Astrocyte of the spinal cord (primary cell): ENCODE measurements at places on chromosomes 1 and 21.
A peak's percentile ranks its signal among the peaks of the same experiment; 100 is the strongest.

DNA sequence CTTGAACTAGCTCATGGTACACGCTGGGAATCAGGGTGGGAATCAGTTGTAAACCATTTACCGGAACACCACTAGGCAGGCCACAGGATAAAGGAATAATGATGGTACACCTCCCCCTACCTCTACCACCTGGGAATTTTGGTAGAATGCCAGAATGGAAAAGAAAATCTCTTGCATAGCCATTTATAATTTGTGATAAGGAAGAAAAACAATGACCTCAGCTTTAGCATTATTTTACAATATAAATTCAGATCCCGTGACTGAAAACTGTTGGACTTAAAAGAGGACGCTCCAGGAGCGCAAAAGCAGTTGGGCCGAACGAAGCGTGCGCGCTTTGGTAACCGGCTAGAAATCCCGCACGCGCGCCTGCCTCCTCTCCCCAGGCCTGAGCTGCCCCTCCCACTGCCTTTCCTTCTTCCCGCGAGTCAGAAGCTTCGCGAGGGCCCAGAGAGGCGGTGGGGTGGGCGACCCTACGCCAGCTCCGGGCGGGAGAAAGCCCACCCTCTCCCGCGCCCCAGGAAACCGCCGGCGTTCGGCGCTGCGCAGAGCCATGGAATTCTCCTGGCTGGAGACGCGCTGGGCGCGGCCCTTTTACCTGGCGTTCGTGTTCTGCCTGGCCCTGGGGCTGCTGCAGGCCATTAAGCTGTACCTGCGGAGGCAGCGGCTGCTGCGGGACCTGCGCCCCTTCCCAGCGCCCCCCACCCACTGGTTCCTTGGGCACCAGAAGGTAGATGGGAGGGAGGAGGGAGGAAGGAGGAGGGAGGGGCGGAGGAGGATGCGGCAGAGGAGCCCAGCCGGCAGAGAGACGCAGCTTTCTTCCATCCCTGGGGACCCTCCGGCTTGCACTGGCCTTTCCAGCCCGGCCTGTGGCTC, at the start of gene CYP4X1:
CYP4X1 (plus strand) TSS at position 402 of the 873 bp plus-strand sequence; CDS start at position 551, 149 bp downstream.
- peak; percentile 23 for DNase-seq

- DNase-seq, result no peak
Observed at GRCh38 chr1:7534061-7534825, 236.9 kb upstream of the VAMP3 start.

GRCh38 chr1:70485624-70486023, 74.6 kb downstream of the CTH start:
- no peak for DNase-seq

- DNase-seq, result peak; percentile 96
Observed at GRCh38 chr1:70509996-70510876, 99.2 kb downstream of the CTH start.

GRCh38 chr1:207981976-207982375, 71.1 kb upstream of the CD34 start:
- no peak for DNase-seq

GRCh38 chr1:41652384-41653265, 168.1 kb upstream of the EDN2 start:
- no peak for DNase-seq

DNA sequence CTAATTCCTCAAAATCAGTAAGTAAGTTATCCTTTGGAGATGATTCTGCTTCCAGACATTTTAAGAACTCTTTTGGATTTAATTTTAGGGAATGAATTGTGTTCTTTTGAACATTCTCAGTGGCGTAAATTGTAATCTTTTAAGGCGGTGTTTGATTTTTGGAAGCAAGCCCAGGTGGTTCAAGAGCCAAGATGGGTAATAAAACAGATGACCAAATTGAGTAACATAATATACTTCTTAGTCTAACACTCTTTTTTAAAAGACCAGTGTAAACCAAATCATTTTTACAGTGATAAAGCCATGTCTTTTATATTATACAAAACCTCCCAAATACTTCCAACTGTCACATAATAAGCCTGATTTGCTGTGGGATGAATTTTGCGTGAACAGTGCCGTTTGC, 133.8 kb downstream of the LRRC40 start:
- peak; percentile 74 for DNase-seq

- no peak for DNase-seq
Observed at GRCh38 chr1:183814121-183814681, 9.3 kb downstream of the RGL1 start.

DNA sequence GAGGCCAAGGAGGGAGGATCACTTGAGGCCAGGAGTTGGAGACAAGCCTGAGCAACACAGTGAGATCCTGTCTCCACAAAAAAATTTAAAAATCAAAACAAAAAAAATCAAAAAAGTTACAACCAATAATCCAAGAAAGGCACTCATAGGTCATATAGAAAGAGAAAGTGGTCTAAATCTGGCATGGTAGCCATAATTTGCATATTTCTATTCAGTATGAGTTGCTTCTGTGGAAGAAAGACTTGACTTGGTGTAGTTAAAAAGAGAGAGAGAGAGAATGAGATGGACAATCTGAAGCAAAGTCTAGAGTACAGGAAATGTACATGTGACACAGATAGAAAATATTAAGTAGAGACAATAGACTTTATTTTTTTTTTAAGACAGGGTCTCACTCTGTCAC, 22.5 kb downstream of the JMJD4 start:
- no peak for DNase-seq

DNA sequence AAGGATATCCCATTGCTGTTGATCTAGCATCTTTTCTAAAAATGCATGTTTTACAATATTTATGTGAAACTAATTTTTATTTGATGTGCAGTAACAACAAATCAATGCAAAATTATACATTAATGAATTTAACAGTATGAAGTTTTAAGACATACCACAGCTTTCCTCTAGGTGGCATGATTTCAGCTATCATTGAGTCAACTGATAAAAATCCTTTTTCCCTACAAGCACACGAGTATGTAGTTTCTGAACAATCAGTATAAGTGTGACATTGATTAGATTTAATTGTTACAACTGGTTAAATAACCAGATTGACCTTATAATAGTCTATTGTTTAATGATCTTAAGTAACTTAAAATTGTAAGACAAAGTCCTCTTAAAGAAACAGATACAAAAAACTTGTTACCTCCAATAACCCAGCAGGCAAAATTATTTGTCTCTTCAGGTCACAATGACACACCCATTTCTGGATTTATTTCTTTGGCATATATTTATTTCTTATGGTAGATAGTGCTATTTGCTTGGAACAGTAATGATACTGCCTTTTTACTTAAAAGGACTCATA, 5.8 kb upstream of the TGFB2 start:
- DNase-seq, result peak; percentile 64

DNA sequence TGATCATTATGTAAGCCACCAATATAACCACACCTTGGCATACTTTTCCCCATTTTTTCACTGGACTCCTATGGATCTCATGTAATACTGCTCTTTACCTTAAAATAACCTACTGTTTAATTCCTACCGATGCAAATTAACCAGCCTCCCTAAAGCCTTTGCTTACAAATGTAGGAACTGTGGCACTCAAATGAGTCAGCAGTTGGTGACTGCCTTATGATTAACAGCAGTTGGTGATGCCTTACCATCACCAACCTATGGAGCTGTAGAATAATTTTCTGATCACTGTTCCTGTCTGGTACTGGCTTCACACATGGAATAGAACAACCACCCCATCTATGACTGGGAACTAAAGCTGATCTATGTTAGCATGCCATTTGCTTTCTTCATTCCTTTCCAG, 7.8 kb upstream of the NUDT17 start:
- DNase-seq, result no peak

- no peak for DNase-seq
Observed at GRCh38 chr1:108742253-108742652, 4.2 kb upstream of the STXBP3 start.

- no peak for DNase-seq
Observed at GRCh38 chr21:26194326-26194725, 23.8 kb upstream of the APP start.

- DNase-seq, result no peak
Observed at GRCh38 chr1:94468708-94469107, 50.5 kb downstream of the ABCD3 start.

GRCh38 chr1:76294482-76295194, 220.1 kb downstream of the ST6GALNAC3 start:
- DNase-seq, result no peak

- no peak for DNase-seq
Observed at GRCh38 chr21:42276076-42276475, 39.1 kb downstream of the TFF3 start.

GRCh38 chr1:21317035-21317689, 26.9 kb upstream of the ECE1 start:
- DNase-seq, result no peak

- DNase-seq, result peak; percentile 80
Observed at GRCh38 chr1:178262120-178262500, 168.2 kb downstream of the RASAL2 start.

- DNase-seq, result no peak
Observed at GRCh38 chr1:206727981-206728696, 42.4 kb upstream of the IL19 start.
